T-cell (primary cell): ENCODE measurements at places on chromosomes 3 and 15. TPM values are rescaled to one million over a fixed set of nuclear protein-coding genes. Genes with fewer than 3 reads are reported as not detected.

DNA sequence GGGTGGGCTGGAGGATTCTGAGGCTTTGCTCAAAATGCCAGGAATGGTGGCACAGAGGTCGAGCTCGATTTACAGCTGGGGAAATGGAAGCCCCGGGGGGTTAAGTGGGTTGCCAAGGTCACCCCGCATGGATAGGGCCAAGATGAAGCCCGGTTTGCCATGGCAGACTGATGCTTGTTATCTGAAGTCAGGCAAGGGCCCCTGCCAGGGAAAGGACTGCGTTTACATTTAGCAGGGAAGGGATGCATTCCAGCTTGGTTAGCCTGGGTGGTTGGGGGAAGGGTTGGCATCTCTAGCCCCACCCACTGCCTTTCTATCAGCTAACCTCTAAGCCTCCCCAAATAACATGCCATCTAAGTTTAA, 79.0 kb downstream of the RPLP1 start:
- DNase-seq, result no peak

GRCh38 chr3:122719273-122719921, 38.8 kb downstream of the PARP14 start:
- DNase-seq, result no peak

Gene PROS1
- total RNA-seq, result not detected

DNA sequence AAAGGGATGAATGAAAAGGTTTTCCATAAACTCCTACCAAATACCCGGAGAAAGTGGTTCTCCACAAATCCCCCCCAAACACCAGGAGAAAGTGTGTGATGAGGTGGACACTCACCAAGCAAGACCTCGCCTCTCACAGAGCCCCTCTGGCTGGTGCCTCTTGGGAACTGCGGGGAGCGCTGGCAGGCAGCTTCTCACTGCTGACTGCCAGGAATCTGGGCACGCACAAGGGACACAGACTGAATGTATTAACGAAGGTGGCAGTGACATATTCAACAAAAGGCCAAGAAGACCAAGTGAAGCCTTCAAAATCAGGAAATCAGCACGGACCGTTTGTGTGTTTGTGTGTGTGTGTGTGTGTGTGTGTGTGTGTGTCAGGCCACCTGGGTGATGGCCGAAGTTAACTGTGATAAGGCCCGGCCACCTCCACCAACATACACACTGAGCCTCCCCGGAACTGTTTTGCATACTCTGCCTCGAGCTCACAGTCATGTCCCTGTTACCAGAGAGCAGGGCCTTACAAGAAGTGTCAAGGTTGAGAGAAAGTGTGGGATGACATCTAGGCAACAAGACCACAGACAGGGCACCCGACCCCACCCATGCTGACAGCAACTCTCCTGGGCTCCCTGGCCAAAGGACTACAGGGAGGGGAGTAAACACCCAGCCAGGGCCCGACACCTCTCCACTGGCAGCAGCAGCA, 18.0 kb downstream of the ATP10A start:
- no peak for DNase-seq

Gene LYZL4
- total RNA-seq, result not detected

GRCh38 chr3:16050641-16051467, 123.6 kb upstream of the GALNT15 start:
- DNase-seq, result no peak

DNA sequence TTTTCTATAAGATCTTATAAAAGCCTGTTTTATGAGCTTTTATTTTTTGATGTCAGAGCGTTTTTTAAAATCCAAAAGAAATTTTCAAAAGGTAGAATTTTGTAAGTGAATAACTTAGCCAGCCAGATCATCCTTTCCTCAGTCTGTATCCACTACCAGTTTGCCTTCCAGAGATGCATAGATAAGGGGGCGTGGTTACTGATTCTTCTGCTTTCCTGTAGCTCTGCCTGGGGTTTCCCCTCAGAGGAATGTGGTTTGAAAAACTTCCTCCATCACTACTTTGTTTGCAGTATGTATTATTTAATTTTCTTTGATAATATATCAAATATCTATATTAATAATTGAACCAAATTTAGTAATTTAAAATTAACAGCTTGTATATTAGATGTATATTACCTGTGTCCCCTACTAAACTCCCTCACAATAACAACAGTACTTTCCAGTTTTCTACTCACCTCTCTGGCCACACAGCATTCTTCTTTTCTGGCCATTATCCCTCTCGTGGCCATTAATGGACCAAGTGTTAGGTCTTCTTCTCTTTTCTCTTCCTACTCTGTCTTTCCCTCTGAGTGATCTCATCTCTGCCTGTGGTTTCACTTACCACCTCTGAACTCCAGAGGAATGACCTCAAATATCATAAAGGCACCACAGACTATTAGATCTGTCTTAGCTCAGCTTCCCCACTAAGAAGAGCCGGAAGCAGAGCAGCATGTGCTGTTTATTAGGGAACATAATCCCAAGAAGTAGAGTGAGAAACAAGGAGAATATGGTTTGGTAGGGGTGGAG, 239.7 kb downstream of the UBE2E2 start:
- DNase-seq, result no peak

- DNase-seq, result no peak
Observed at GRCh38 chr3:31081018-31081662, 186.7 kb upstream of the GADL1 start.

- DNase-seq, result no peak
Observed at GRCh38 chr15:48049736-48050135, 71.1 kb upstream of the SLC24A5 start.

GRCh38 chr3:70249509-70250160, 62.8 kb downstream of the MDFIC2 start:
- DNase-seq, result no peak

DNA sequence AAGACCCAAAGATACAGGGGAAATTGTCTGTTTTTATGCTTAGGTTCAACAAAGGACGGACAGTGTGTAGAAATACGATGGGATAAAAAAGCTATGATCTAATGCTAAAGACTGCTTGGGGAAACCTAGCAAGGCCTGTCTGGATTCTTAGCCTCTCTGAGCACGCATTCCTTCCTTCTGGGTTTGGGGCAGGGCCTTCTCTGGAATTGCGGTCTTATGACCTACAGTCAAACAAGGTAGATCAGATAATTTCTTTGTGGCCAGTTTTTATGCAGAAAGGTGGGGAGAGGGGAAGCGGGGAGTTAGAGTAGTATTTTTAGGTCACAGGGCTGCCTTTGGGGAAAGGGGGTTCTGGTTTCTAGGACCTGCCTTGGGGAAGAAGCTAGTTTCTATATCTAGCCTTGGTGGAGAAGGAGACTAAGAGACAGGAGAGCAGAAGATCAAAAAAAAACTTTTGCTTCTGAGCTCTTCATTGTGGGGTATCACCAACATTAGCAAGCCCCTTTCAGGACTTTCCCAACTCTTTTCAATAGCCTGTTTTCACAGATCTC, 39.1 kb upstream of the LIPC start:
- DNase-seq, result no peak

Gene DOCK3
- total RNA-seq, result 2.6 TPM

DNA sequence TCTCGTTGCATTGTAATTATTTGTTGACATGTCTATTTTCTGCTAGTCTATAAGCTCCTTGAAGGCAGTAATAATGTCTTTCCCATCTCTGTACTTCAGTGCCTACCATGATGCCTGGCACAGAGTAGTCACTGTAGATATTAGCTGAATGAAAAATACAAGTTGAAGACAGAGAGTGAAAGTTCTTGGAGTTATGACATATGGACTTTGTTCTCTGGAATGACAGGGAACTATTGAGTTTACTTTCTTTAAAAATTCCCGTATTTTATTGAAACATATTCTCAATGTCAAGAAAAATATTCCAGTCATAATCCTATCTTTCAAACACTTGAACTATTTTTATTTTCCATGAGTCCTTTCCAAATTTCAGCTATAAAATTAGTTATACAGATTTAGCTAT, 3.0 kb downstream of the BLM start:
- DNase-seq, result no peak

Gene LARP6
- 0.49 TPM for total RNA-seq

Gene CDC25A
- total RNA-seq, result 0.44 TPM
